SK-N-DZ (cell line): ENCODE measurements at places on chromosomes 5 and 9.

- no peak for DNase-seq
These were observed 77.6 kb upstream of the CEP78 start for GRCh38 chr9:78158286-78158685.

DNA sequence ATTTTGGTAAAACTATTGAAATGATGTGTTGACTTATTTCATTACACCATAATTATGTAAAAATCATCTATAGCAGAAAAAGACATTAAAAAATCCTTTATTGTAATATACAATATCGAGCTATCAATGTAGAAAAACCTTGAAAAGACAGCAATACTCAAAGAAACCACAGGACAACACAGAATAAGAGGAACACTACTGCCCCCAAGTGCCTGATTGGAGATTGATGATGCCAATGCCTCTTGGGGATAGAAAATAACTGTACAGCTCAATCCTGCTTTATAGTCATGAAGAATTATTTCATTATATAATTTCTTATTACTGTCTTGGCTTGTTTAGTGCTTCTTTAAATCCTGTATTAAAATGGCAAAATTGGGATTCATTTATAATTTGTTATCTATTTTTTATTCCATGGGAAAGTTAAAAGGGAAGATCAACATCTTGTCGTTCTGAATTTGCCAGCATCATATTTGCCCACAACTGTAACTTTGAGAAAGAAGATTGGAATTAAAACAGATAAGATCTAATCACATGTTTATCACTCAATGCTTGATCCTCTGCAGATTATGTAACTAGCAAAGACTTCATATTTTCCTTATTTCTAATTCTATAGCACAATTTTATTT is 337.5 kb downstream of the CDH9 start:
- DNase-seq: peak; percentile 66

DNA sequence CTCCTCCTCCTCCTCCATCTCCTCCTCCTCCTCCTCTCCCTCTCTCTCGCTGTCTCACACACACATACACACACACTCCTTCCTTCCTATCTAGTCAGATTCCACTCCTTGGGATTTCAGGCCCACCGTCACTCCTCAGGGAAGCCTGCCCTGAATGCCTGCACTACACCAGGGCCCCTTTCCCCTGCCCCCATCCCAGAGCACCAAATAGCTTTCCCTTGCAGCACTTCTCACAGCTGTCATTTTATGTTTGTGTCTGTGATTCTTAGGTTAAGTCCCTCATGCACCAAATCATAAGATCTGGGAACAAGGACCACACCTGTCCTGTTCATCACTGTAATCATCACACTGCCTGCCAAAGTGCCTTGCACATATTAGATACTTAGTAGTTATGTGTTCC is 86.5 kb upstream of the GABRP start:
- no peak for DNase-seq

DNA sequence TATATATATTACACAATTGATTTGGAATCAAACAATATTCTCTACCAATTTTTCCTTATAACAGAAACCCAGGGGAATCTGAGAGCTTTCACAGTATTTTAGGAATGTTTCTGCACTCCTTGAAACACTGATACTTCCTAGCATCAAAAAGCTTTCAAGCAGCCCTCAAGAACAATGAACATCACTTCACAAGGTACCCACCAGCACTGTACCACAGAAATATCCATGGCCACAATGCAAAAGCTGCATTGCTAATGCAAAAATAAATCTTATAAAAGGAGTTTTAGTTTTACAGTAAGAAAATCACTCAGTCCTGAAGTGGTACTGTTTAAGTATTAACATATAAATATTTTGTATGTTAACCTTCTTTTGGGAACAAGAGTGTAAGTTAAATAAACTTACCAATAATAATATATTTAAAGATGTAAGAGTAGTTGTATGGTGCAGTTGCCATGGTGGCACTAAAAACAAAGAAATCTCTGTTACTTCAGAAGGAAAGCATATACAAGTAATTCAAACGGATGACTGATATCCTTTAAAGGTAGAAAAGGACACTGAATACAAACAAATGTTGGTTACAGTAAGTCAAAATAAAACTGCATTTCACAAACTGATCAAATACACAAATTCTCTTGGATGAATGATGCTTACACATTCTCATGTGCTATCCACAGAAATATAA is 8.6 kb downstream of the RAB14 start:
- no peak for DNase-seq

GRCh38 chr9:20625003-20625349 is 2.7 kb upstream of the MLLT3 start:
- no peak for DNase-seq

DNA sequence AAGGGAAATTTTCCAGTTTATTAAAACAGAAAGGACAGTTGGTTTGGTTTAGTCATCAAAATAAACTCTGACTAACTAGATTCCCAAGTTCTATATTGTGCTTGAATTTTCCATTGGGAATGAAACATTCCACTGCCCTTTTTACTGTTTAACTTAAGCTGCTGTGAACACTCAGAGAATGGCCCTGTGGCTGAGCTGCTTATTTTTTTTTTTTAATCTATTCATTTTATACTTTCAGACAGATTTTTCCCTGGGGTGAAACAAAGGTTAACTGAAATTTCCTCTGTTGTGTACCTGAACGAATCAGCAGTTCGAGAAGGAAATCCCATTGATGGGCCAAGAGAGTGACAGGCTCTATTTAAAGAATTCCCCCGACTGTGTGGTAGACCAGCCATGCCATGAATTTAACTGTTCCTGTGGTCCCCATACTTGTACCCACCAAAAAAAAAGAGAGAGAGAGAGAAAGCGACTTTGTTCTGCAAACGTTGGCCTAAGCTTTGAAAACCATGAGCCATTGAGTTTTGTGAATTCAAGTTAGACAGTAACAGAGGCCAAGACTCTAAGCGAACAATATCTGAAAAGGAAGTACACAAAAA is 138.7 kb upstream of the GRHPR start:
- DNase-seq: no peak

DNA sequence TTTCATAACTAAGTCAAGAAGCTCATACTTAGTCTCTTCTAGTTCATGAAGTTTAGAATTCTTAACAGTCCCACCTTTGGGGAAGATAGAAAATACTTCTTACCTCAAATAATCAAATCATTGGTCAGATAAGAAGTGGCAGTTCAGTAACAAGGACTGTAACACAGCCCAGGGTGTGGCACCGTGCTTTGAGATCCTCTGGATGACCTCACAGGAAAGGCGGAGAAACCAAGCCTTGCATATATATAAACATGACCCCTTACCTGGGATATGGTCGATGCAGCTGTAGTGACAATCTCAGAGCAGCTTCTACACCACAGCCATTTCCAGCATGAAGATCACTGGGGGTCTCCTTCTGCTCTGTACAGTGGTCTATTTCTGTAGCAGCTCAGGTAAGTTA is at the start of gene SPINK7:
Gene SPINK7 (plus strand): TSS at position 271 of the 400 bp plus-strand sequence. CDS start 61 bp downstream, at position 332.
- no peak for DNase-seq
